MG63 (cell line): ENCODE measurements at places on chromosomes 12 and 14.

DNA sequence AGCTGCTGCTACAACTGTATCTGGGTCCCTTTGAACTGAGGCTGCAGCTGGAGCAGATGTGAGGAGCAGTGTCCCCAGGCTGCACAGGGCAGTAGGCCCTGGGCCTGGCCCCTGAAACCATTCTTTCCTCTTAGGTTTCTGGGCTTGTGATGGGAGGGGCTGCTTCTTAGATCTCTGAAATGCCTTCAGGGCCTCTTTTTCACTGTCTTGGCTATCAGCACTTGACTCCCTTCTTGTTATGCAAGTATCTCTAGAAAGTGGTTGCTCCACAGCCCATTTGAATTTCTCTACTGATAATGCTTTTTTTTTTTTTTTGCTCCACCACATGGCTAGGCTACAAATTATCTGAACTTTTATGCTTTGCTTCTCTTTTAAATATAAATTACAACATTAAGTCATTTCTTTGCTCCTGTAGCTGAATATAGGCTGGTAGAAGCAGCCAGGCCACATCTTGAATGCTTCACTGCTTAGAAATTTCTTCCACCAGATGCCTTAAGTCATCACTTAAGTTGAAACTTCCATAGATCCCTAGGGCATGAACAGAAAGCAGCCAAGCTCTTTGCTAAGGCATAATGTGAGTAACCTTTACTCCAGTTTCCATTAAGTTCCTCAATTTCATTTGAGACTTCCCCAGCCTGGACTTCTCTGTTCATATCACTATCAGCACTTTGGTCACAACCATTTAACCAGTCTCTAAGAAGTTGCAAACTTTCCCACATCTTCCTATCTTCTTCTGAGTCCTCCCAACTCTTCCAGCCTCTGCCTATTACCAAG is 41.1 kb downstream of the ACSM4 start:
- DNase-seq = no peak

DNA sequence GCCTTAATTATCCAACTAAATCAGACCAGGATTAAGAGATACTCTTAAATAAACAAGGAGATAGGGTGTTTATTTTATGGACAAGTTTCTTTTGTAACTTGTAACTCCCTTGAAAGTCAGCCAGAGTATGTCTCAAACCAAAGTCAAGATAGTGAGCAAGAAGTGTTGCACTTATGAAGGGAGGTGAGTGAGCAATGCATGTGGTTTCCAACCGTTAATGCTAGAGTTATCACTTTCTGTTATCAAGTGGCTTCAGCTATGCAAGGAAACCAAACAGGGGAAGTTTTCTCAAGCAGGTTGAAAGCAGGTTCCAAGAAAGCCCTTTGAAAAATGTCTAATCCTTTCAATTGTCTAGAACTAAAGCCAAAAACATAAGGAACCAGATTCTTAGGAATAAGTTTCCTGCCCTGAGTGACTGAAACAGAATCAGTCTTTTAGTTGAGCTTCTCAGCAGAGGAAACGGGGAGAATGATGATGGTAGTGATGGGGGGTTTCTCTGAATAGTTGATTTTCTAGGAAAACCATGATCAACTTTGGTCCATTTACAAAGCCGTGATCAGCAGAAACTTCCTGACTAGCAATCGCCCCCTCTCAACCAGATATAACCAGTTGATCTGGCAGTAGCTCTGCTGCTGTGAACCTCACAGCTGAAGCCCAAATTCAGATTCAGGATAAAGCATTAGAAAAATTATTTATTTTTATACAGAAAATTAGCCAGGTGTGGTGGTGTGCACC is 128.4 kb downstream of the DAD1 start:
- DNase-seq = no peak

- no peak for DNase-seq
Observed at GRCh38 chr14:89247457-89248122, 169.4 kb downstream of the FOXN3 start.

- DNase-seq = no peak
Observed at GRCh38 chr14:75333606-75334548, 55.2 kb downstream of the FOS start.

- DNase-seq = no peak
Observed at GRCh38 chr14:103138301-103139131, 15.3 kb downstream of the TNFAIP2 start.

- no peak for DNase-seq
Observed at GRCh38 chr12:91887957-91888356, 257.7 kb downstream of the BTG1 start.

GRCh38 chr14:71918955-71919354 is 13.3 kb upstream of the RGS6 start:
- DNase-seq = no peak

DNA sequence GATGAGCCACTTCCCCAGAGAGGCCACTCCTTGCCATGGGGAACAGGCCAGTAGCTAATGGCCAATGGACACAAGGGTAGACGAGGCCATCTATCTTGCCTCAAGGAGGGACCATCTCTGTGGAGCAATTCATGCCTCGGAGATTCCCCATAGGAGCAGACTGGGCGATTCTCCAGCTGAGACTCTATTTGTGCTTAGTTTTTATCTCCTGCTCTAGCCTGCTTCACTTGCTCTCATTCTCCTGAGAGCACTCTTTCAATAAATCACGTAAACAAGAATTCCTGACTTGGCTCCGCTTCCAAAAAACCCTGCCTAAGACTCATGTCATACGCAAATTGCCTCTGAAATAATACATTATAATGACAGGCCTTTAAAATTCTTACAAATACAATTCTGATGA is 396.4 kb upstream of the USP15 start:
- DNase-seq = no peak

DNA sequence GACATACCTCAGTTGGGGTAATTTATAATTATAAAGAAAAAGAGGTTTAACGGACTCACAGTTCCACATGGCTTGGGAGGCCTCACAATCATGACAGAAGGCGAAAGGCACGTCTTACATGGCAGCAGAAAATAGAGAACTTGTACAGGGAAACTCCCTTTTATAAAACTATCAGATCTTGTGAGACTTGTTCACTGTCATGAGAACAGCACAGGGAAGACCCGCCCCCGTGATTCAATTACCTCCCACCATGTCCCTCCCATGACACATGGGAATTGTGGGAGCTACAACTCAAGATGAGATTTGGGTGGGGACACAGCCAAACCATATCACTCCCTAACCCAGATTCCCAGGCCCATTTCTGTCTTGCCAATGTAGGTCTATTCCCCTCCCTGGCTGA is 22.1 kb downstream of the MYO1H start:
- DNase-seq = no peak

DNA sequence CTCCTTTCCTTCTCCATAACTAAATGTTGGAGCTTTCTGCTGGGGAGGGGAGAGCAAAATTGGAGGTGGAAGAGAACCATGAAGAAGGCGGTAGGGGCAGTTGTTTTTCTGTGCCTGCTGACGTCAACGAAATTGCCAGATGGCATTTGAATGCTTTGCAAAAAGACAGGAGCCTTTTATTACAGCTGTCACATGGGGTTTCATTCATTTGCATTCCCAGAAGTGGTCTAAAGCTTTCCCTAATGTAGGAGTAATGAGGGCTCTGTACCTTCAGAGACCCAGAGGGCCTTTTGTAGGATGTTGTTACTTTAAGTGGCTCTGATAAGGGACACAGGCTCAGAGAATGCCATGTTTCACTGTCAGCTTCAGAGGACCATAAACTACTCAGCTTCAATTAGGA is 107.1 kb upstream of the SLCO1C1 start:
- no peak for DNase-seq

DNA sequence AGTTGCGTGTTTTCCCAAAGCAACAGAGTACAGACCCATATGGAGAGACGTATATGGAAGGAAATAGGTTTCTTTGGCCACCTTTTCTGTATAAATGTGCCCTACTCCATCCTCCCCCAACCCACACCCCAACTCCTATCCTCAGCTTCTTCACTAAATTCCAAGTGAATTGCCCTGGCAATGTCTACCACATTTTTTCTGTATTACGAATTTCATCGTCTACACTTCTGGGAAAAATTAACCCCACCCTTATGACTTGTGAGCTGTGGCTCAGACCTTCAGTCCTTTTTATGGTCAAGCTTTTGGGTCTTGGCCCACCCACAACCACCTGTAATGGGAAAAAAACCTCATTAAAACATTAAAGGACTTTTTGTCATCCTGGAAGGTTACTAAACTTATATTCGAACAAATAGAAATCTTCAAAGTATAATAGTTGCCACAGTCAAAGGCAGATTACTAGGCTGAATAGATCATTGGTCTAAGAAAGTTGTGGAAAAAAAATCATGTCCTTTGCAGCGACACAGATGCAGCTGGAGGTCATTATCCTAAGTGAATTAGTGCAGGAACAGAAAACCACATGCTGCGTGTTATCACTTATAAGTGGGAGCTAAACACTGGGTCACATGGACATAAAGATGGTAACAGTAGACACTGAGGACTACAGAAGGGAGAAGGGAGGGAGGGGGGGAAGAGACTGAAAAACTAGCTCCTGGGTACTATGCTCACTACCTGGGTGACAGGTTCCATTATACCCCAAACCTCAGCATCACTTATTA is 15.7 kb upstream of the NFKBIA start:
- peak; percentile 13 for DNase-seq

- DNase-seq = no peak
Observed at GRCh38 chr14:68250927-68251768, 431.6 kb downstream of the RAD51B start.

- no peak for DNase-seq
Observed at GRCh38 chr12:126706300-126706699, 1560.7 kb upstream of the TMEM132C start.

DNA sequence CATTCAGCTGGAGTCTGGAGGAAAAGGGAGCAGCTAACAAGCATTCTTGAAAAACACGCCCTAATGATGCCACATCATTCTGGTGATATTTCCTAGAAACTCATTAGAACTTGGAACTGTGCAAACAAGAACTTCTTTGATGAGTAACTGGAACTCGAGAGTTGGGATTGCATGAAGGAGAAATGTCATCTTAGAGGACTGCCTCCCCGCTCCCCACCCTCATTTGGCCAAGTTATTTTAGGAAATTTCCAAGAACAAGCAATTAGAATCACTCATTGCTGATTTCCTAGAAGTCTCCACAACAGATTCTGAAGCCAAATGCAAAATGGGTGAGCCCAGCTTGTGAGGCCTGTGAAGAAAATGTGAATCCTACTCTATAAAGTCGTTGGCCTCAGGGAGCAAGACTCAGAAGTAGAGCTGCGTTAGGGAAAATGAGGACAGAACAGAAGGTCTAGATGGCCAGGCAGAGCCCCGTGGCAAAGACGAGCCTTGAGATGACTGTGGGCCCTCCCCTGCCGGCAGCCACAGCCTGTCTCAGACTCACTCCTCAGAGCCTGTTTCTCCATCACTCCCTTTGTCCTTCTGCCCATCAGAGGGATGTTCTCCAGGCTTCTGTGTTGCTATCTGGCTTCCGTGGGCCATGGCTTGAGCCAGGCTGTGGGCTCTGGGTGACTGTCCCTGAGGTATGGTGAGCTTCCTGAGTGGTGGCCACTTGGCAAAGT is 38.4 kb downstream of the RTL1 start:
- DNase-seq = no peak

GRCh38 chr12:102321305-102322082 is 123.9 kb upstream of the PMCH start:
- DNase-seq = no peak

- DNase-seq = no peak
Observed at GRCh38 chr14:104169699-104170479, 31.5 kb downstream of the KIF26A start.
